HFF-Myc (cell line): ENCODE measurements at places on chromosomes 2 and 18.

DNA sequence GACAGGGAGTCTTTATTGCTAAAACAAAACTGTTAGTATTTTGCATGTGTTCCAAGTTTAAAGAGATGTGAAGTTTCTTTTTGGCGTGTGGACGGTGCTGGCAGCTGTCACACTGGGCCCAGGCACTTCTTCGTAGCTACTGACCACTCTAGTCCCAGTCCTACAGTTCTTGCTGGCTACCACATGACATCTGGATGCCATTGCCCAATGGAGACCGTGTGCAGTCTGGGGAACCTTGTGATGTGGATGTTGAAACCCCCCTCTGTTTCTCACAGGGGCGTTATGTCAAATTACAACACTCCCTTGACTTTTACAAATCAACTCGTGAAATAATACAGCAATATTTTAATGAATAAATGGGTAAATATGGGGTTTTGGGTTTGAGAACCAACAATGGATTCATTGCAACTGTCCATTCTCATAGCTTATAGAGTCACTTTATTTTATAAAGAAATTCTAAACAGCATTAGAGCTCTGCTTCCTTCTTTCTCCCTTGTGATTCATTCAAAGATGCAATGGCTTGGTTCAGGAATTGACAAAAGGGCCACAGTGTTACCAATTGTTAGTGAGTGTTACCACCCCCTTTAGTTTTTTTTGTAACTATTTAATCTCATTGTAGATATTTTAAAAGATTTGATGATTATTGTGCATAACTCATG is 1.2 kb downstream of the GPD2 start:
- DNase-seq, result no peak

GRCh38 chr2:213723041-213723560 is 438.8 kb downstream of the SPAG16 start:
- DNase-seq, result no peak

GRCh38 chr2:100561191-100561590 is 1.6 kb upstream of the PDCL3 start:
- no peak for DNase-seq

DNA sequence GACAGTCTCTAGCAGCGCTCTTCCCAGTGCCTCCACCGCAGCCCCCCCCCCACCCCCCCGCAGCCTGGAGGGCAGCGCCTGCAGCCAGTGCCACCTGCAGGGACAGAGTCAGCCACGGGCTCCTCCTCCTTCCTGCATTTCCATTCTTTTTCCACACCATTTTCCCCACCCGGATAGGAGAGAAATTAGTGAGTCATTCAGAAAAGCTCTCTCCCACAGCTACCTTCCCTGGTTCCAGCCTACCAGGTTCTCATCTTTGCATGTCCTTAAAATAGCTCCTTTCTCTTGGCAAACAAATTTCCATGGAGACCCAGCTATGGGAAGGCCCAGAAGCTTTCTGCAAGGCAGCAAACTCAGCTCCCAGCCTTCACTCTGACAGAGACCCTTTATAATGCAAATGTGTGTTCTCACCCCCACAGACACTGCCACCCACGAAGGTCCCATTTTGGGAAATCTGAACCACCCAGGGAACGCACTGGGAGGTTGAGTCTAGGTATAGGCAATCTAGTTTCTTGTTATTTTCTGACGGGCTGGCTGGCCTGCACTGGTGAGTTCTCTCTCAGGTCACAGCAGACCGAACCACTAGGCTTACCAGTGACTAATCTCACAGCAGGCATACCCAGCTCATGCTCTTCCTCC is 41.8 kb upstream of the ATG16L1 start:
- DNase-seq, result no peak

DNA sequence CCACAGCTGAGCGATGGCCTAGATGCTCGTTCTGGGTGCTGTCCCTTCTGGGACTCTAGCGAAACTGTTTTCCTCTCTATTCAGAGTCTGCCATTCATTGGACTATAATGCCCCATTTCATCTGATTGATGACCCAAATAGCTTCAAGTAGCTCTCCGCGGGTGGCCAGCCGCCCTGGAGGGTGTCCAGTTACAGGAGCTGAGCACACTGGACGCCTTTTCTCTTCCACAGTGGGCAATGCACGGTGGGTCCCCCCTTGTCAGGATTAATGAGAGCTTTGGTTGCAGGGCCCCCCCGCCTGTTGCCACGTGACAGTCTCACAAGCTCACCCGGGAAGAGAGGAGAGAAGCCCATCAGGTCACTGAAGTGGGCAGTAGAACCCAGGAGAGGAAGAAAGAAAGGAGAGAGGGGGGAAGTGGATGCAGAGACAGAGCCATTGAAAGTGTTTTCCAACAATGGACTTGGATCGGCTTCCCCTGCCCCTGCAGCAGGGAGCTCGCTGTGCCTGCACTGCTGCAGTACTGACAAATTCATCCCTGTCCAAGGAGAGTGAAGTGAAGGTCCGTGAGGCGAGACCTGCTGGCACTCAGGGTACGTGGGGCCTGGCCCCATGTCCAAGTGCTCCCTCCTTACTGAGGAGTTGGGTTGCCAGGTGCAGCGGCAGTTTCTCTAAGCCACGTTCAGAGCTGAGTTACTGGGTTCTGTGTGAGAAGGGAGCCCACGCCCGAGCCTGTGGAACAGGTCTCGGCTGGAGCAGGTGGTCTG is 44.8 kb downstream of the DIPK1C start:
- DNase-seq, result no peak

DNA sequence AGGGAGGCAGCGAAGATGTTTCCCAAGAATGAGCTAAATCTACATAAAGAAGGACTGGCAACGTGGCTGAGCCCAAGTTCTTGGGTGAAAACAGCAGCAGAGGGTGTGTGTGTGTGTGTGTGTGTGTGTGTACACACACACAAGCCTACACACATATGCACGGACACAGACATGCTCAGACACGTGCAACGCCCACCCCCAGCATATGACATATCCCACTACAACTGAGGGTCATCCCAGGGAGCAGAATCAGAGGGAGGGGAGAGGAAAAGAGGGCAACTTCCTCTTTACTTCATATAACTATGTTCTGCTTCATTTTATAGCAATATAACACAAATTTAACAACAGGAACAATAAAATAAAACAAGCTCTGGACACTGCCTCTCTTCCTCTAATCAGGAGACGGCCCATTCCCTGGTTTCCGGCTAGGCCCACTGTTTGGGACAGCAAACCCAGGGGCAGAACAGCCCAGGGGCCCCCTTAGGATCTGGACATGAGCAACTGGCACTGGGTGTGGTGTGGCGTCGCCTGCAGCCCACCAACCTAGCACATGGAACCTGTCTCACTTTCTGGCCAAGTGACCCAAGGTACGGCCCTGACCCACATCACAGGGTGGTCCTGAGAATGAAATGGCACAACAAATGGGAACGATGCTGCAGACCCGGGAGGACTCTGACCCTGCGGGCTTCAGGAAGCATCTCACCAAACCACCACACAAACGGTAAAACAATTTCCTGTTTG is 25.0 kb downstream of the FAM178B start:
- no peak for DNase-seq

GRCh38 chr2:29154610-29155009 is 39.4 kb downstream of the CLIP4 start:
- no peak for DNase-seq

DNA sequence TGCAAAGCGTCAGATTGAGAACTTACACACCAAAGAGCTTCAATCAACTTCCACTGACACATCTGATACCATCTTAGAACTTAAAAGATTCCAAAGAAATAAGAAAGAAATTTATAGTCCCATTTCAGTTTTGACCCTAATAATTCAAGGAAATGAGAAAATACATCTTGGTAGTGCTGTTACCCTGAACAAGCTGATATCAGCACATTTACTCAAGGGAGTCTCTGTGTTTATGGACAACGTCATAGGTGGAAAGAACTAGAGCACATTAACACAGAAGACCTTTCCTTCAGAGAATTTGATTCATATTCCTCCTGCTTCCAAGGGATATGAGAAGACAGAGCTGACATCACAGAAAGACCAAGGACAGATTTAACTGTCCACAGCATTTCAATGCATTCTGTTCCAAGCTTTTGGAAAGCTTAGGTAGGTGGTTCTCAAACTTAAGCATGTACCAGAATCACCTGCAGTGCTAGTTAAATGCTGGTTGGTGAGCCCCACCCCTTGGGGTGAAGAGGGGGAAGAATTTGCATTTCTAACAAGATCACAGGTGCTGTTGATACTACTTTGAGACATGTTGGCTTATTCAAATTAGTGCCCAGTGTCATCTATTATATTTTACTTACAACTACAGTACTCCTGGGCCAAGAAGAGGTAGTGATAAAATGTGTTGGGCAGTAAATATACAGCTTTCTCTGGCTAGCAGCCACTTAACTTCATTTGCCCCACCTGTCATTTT is 59.8 kb downstream of the LDAH start:
- DNase-seq, result no peak

- no peak for DNase-seq
Observed at GRCh38 chr2:185665251-185665814, 73.3 kb upstream of the FSIP2 start.

- DNase-seq, result no peak
Observed at GRCh38 chr2:74515271-74515980, 1.2 kb downstream of the TLX2 start.

DNA sequence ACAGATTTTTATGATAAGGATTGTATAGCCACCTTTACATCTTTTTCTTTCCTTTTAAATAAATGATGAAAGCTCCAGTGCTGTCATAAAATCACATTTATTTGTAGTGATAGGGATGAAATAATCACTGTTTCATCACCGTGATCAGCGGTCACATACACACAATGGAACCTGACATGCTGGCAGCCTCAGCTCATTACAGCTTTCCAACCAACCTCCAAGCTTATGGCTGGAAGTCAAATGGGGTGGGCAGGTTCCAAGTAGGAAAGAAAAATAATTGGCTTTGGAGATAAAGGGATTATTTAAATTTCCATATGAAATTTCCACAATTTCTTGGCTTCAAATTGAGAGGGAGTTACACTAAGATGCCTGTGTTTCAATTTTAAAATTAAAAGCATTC is 251.3 kb downstream of the PLCL1 start:
- no peak for DNase-seq

- DNase-seq, result no peak
Observed at GRCh38 chr2:36783246-36783645, 86.7 kb downstream of the VIT start.

DNA sequence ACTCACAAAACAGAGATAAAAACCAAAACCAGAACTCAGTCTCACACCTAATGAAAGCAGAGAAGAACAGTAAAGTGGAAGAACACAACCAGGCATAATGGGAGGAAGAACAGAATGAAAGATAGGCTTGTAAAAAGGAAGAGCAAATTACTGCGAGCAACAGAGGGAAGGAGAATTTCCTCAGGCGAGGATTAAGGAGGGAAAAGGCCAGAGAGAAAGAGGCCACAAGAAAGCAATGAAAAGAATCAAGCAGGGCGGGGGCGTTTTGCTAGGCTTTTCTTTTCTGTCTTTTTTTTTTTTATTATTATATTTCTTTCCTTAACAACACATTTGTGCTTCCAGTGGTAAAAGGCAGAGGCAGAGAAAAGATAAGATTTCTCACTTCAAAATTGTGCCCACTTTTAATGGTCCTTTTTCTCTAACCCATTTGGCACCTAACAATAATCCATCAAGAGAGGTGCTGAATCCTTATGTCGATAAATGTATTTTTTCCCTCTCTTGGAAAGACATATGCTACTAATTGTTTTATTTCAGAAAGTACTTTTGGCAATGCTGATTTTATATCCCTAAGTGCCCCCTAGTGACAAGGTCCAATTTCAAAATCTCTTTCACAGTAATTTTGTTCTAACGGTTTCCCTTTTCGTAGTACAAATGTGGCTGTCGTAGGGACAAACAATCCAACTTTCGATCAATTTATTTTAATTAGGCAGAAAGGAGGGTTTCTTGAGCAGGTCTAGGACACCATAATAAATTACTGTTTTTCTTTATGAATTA is 138.7 kb upstream of the AQP4 start:
- no peak for DNase-seq

DNA sequence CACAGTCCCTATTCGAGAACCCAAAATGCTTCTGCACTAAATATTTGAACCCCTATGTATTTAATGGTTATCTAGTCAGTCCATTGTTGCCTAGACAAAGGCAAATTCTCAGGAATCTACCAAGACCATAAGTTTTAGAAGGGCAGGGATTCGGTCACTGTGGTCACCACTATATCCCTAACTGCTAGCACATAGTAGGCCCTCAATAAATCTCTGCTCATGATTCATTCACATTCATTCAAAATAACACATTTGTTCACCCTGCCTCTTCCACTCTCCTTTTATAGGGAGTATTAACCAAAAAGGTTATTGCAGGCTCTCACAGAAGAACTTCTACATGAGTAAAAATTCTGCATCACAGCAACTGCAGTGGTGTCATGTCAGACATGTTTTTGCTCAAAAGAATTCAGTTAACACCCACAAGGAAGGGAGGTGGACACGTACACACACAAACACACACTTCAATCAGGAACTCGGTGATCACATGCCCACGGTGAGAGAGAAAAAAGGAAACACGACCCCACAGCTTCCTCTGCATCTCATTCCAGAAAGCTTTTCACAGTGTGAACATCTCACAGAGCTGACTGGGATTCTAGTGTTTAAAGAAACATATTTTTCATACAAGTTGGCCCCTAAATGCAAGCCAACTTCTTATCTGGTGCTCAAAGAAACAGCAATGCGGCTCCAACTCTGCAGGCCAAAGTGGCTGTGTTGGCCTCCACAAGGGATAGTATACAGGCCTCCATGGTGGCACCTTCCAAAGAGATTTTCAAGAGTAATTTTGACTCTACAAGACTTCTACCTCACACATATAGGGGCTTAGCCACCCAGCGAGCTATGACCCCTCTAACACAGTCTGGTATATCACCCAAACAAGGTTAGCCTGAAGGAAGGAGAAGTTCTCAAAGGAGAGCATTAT is 98.0 kb downstream of the ANKRD44 start:
- no peak for DNase-seq

DNA sequence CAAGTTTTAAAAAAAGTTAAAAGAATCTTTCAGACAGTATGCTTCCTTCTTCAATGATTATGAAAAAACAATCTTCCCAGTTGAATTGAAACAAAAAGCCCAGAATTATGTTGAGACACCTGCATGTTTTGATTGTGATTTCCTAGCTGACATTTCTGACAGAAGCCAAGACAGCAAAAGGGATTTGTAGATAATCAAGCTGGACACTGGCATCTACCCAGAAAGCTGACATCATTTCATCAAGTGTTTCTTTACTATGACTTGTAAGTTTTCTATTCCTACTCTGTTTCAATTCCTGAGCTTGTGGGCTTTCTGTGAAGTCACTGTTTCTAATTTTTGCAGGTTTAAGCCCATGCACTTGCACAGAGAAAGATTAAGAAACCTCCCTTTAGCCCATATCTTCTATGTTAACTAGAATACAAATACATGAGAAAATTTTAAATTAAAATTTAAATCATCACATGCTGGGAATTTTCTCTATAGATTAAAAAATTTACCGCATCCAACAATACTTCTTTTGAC is 82.9 kb upstream of the CCDC85A start:
- DNase-seq, result no peak

DNA sequence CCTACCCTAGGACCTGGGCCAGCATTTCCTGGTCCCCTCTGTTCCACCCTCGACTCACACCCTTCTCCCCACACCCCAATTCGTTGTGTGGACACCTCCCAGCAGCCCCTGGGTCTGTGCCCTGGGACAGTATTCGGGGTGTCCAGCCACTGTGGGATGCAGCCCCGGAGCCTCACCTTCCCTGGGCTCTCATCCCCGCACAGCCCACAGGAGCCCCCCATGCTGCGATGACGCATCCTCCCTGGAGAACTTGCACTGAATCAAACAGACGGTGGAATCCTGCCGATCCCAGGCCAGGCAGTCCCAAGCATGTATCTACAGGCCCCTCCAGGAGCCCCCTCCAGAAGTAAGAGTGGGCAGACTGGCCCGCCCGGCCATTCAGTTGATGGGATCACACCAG is 9.7 kb downstream of the ITM2C start:
- DNase-seq, result no peak

GRCh38 chr2:205780645-205781044 is 98.3 kb downstream of the NRP2 start:
- no peak for DNase-seq
